Parietal lobe (tissue), 2 donors: ENCODE measurements at places on chromosomes 4 and X. TPM values are rescaled to one million over a fixed set of nuclear protein-coding genes. Genes with fewer than 3 reads are reported as not detected.

Gene SOWAHB
- 3.4 TPM for total RNA-seq

Gene CCDC149
- 31.9 TPM for total RNA-seq

Gene GAB3
- total RNA-seq, result 0.94 TPM

Gene ACE2
- not detected for total RNA-seq

Gene TMPRSS11B
- not detected for total RNA-seq

Gene TECRL
- 0.31 TPM for total RNA-seq

Gene CSAG2
- total RNA-seq, result not detected

Gene HS6ST2
- 5.3 TPM for total RNA-seq
